ENCODE measurements at places on chromosomes 11 and 22.

- DNase-seq, result no peak
These were observed 21.7 kb upstream of the PLAAT3 start for GRCh38 chr11:63635762-63636465.

DNA sequence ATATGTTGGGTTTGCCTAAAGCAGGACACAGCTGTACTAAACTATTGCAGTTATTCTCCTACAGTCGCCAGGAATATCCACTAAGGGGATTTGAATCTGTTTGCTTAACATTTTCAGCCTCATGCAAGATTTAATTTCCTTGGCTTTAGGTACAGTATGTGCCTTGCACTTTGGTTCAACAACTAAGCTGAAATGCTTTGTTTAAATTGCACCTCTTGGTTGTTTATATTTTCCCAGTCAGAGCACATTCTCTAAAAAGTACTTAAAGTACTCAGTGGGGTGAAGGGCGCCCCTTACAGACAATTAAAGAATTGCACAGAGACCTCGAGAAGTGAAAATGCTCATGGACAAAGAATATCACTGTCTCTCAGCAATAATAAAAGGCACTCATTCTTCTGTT is 107.8 kb upstream of the MTNR1B start:
- DNase-seq, result no peak

- DNase-seq, result no peak
These were observed 35.7 kb downstream of the CELF1 start for GRCh38 chr11:47516984-47517853.

DNA sequence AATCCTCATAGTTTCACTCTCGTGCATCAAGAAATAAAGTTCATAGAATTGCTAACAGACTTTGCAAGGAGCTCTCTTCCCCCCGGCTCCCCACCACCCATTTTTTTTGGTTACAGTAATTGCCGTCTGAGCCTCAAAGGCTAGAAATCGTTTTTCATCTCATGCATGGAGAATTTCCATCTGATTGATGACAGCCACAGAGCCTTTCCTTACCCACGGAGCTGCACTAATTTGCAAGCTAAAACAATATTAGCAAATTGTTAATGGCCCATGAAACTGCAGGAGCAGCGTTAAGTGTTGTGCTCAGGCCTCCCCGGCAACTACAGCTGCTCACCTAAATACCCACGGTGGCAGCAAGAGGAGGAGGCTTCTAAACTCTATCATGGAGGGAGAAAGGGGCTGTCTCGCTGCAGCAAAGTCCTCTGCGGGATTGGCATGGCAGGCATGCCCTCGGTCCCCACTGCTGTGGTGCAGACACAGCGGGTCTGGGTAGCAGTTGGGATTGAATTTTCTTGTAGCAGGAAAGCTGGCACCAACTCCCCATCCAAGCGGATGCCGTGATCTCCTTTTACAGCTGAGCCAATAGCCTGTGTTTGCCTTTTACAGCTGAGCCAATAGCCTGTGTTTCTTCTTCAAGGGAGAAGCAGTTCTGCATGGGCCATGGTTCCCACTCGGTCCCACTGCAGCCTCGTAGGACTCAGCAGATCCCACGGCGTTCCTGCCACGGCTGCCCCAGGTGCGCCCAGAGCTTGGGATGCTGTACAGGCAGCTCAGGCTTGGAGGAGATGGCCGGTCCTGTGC is 412.3 kb downstream of the BRD1 start:
- no peak for DNase-seq

GRCh38 chr11:18493310-18493709 is 33.4 kb downstream of the TSG101 start:
- no peak for DNase-seq

All from SW 1271 (cell line).